ENCODE measurements at places on chromosomes 6 and 20. TPM values are rescaled to one million over a fixed set of nuclear protein-coding genes. Genes with fewer than 3 reads are reported as not detected.

GRCh38 chr20:62935968-62936585, 1.9 kb upstream of the GID8 start:
- DNase-seq, result no peak

Gene VSX1
- total RNA-seq, result not detected

- no peak for DNase-seq
Measured at GRCh38 chr6:154737424-154737823, 4.2 kb downstream of the SCAF8 start.

- DNase-seq, result no peak
Measured at GRCh38 chr6:21886542-21887151, 293.1 kb downstream of the SOX4 start.

DNA sequence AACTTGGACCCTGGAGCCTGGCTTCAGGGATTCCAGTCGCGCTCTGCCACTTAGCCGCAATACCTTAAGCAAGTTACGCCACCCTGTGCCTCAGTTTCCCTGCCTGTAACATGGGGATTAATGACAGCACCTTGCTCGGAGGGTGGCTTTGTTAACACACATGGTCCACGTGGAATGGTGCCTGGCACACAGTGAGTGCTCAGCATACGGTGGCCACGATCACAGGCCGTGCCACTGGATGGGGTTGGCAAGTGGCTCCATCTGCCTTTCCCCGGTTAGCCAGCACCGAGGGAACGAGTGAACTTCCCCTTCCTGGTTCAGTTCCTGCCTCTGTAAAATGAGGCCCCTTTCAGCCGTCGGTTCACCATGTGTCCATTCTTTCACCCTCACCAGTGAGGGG, 17.2 kb downstream of the C6orf132 start:
- DNase-seq, result no peak

GRCh38 chr20:37361336-37361735, 15.4 kb downstream of the SRC start:
- no peak for DNase-seq

DNA sequence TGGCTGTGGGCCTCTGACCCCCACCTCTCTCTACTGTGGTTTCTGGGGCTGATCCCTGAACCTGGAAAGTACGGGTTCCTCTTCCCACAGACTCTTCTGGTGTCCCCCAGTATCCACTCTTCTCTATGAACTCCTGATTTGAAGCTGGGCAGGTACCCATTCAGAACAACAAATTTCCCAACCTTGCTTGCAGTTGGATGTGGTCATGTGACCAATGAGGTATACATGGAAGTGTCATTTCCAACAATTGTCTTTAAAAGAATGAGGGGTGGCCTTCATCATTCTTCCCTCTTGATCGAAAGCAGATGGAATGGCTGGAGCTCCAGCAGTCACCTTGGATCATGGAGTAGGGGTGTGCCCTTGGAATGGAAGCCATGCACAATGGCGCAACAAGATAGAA, 128.0 kb upstream of the MLN start:
- DNase-seq, result no peak

GRCh38 chr6:104017410-104018381, 842.0 kb downstream of the HACE1 start:
- no peak for DNase-seq

GRCh38 chr20:46789339-46790028, 80.0 kb downstream of the SLC2A10 start:
- no peak for DNase-seq

GRCh38 chr20:22775671-22776139, 191.3 kb upstream of the FOXA2 start:
- DNase-seq, result no peak

DNA sequence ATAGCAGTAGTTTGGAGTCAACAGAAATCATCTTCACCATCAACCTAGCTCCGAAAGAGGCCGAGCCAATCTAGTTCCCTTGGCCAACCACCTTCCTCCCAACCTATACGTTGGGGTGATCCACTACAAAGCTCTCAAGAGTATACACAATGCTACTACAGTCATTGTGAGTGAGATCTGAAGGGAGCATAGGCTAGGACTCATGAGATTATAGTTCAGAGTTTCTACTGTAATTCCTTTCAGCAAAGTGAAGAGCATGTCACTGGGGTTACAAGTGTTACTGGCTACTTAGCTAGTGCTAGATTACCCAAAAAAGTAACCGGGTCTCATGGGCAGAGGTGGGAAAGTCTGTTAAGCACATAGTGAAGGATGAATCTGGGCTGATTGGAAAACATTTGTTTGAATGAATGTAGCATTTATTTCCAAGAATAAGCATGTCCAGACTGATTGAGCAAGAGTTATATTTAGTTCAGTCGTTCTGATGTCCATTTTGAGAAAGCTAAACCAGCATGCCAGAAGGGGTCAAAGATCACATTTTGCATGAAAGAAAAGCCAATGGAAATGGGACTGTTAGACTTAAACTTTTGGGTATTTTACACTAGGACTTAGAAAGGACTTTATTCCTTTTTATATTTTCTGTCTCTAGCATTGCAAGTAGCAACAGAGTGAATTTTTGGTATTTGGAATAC, 10.5 kb upstream of the ESR1 start:
- DNase-seq, result no peak

- no peak for DNase-seq
Measured at GRCh38 chr6:150004101-150004782, 21.1 kb downstream of the RAET1L start.

DNA sequence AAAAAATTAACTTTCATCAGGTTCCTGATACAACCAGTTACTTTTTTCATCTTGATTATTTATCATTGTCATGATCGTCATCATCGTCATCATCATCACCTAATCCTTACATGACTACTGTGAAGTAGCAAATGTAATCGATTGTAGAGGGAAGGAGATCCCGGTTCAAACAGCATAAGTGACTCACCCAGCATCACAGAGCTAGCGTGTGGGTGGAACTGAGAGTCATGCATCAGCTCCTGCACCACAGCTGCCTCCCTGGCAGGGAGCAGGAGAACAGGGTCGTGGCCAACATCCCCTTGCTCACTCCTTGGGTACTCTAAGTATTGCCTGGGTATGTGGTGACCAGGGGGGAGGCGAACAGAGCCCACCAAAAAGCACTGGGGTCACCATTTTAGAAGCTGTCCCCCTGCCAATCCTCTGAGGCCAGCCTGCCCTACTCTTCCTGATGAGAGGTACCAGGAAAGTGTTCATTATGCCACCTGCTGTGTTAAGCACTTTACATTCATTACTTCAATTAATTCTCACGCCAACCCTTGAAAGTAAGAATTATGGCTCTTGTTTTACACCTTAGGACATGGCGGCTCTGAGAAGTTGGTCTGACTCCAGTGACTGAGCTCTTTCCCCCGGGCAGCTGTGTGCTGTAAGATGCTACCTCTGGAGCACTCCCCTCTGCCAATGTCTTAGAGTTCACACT, 425.2 kb downstream of the CD83 start:
- no peak for DNase-seq

DNA sequence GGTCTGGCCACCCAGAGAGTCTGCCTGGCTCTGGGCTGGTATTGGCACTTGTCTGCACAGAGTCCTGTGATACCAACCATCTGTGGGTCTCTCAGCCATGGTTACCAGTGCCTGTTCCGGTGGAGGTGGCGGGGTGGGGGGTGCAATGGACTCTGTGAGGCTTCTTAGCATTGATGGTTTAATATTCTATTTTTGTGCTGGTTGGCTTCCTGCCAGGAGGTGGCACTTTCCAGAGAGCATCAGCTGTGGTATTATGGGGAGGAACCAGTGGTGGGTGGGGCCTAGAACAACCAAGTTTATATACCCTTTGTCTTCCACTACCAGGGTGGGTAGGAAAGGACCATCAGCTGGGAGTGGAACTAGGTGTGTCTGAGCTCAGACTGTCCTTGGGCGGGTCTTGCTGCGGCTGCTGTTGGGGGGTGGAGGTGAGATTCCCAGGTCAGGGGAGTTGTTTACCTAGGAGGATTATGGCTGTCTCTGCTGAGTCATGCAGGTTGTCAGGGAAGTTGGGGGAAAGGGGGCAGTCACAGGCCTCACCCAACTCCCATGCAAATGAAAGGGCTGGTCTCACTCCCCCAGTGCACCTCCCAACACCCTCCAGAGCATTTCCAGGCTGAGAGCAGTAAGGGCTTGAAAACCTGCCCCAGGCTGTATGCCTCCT, 117.5 kb downstream of the FLRT3 start:
- DNase-seq, result no peak

GRCh38 chr6:151242420-151242861, 2.7 kb downstream of the AKAP12 start:
- no peak for DNase-seq

Gene AVP
- total RNA-seq, result not detected

Gene RHAG
- total RNA-seq, result not detected

DNA sequence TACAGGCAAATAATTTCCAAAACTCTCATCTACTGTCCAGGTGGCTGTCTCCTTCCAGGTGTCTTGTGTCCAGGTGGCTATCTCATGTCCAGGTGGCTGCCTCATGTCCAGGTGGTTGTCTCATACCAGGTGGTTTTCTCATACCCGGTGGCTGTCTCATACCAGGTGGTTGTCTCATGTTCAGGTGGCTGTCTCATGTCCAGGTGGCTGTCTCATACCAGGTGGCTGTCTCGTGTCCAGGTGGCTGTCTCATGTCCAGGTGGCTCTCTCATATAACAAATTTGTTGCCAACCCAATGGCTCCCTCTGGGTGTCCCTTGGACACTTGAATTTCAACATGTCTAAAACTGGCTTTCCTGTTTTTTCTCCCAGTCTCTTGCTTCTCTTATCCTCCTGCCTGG, 14.3 kb upstream of the SLC22A3 start:
- no peak for DNase-seq

Gene OPRM1
- not detected for total RNA-seq

GRCh38 chr6:125393449-125393858, 91.7 kb upstream of the HDDC2 start:
- no peak for DNase-seq

GRCh38 chr6:161434921-161435747, 161.3 kb upstream of the AGPAT4 start:
- no peak for DNase-seq

- no peak for DNase-seq
Measured at GRCh38 chr6:137443901-137444300, 50.3 kb downstream of the OLIG3 start.

Gene SCRT2
- not detected for total RNA-seq

Gene MLIP
- total RNA-seq, result 10.8 TPM

DNA sequence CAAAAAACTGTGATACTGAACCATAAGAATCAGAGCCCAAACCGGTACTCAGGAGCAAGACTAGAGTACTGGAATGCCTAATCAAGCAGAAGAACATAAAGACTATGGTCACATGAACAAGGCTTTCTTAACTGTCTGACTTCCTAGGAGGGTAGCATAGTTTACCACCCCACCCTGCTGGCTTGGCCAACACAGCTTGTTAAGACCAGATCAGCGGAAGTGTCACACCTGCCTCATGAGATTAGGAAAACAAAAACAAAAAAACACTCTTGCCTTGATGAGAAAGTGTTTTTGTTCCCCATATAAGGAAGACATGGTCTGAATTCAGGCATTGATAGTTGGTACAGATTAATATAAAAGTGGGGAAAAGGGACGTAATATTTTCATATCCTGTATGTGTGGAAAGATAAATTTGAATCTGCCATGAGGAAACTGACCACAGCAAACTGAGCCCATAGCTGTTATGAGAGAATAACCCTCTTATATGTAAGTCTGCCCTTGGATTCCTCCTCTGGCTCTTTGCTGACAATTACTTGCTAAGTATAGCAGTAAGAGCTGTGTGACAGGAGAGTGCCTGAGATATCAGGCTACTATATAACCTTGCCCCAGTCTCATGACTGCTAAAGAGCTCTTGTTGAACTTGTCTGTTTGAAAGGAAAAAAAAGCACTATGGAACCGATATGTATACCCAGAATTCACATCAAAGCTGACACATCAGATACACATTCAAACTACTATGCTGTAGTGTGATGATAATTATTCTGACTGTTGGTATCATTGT, 197.1 kb downstream of the EPHA7 start:
- no peak for DNase-seq

Gene NSFL1C
- 44.3 TPM for total RNA-seq

DNA sequence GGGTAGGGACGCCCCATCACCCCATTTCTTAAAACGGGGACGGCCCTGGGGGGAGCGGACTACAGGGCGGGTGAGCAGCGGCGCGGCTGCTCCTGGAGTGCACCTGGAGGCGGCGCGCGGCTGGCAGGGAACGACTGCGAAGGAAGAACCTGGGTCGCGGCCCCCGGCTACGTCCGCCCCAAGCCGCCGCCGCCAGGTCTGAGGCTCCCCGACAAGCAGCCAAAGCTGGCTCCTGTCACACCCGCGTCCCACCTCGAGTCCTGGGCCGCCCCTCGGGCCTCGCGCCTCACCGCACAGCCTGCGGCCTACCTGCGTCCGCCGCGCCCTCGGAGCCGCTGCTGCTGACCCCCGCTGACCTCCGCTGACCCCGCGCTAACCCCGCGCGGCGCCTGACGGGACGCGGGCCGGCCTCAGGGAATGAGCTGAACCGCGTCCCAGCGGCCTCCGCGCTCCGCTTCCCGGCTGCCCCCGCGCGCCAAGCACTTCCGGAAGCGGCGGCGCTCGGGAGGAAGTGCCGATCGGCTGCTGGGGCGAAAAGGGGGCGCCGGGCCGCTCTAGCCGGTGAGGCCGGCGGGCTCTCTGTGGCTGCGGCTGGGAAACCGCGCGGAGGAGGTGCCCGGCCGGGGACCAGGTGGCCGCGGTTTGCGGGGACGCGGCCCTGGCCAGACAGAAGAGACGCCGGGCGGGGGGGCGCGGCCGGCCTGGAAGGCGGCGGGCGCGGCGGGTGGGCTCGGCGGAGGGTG, at the start of the genes ARFRP1 and ZGPAT:
TSS of gene ARFRP1 (minus strand) at position 419 of the 743 bp plus-strand sequence. CDS start 885 bp downstream, outside the sequence.
TSS of gene ZGPAT (plus strand) at position 482 of the 743 bp plus-strand sequence. CDS start 542 bp downstream, outside the sequence.
- peak; percentile 40 for DNase-seq

DNA sequence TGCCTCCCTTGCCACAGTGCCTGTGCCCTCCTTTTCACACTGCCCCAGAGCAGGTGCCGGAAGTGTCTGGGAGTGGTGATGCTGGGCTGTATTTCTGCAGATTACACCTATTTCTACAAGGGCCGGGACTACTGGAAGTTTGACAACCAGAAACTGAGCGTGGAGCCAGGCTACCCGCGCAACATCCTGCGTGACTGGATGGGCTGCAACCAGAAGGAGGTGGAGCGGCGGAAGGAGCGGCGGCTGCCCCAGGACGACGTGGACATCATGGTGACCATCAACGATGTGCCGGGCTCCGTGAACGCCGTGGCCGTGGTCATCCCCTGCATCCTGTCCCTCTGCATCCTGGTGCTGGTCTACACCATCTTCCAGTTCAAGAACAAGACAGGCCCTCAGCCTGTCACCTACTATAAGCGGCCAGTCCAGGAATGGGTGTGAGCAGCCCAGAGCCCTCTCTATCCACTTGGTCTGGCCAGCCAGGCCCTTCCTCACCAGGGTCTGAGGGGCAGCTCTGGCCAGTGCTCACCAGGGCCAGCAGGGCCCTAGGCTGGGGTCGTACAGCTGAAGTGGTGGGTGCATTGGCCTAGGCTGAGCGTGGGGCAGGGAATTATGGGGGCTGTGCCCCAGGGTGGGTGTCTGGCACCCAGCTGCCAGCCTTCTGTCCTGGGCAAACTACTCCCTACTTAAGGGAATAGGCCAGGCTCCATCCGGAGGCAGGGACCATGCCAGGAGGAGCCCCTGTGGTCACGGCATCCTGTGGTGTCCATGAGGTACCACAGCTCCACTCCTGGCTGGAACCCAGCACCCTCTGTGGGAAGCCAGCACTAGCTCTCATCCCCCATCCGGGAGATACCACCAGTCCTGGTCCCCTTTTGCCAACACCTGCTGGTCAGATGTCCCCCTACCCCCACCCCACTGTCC, 3.5 kb downstream of the MMP24OS start:
- no peak for DNase-seq

All from pulmonary artery endothelial cell (primary cell).